NCI-H446 treated with DMSO at 0.1 percent for 48 hours (cell line): ENCODE measurements at places on chromosomes 6 and 20.

DNA sequence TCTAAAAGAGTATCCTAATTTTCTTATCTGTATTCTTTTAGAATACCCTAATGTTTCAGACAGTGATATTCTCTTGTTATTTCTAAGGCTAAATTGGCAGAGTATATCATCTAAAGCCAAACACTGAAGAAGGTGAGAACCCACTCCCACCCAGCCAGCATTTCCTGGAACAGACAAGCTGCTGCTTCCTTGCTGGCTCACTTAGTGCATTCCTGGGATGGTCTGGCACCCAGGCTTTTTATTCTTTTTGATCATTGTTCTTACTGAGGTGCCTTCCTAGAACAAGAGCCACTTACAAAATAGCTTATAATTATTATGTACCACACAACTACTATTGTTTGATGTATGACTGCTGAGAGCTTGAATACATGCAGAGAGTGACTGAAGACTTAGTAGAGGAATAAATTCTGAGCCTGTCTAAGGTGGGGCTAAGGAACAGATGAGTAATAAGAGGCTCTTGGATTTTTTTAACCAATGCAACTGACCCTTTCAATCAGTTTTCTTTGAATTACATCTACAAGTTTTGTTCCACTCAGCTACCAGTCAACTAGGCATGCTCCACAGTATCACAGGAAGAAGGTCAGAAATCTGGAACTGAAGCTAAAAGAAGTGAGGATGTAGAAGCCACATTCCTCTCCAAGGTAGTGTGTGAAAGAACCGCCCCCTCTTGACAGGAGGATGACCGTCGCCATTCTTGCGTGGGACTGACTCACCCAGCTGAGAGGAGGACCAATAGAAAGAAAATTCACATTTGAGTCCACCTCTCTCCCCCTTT lies 30.1 kb downstream of the PRPH2 start:
- no peak for DNase-seq

DNA sequence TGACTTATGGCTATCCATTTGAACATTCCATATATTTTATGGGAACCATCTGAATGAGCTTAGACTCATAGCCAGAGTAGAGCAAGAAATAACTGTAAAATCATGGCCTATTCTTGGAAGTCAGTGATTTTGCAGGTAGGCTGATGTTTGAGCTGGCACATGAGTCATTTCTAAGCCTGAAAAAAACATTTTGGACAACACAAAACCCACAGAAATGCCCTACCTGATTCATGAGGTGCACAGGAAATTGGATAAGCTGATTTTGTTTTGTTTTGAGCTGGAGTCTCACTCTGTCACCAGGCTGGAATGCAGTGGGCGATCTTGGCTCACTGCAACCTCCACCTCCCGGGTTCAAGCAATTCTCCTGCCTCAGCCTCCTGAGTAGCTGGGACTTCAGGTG lies 443.0 kb downstream of the PKHD1 start:
- no peak for DNase-seq

GRCh38 chr6:11760015-11760473 lies 18.6 kb downstream of the ADTRP start:
- no peak for DNase-seq

GRCh38 chr6:83113258-83113657 lies 45.8 kb downstream of the DOP1A start:
- DNase-seq, result no peak

DNA sequence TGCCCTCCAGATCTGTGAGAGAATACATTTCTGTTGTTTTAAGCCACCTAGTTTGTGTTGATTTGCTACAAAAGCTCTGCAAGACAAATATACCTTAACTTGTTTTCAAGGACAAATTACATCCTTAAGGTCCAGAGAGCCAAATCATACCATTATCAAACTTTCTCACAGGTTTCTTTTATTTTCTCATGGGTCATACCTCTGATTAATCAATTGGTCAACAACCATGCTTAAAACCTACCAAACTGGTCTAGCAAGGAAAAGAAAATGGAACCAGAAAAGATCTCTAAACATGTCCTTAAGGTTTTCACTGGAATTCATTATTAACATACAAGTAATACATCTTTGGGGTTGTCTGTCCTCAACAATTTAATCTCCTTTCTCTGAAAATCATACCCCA lies 535.0 kb downstream of the CD83 start:
- no peak for DNase-seq

DNA sequence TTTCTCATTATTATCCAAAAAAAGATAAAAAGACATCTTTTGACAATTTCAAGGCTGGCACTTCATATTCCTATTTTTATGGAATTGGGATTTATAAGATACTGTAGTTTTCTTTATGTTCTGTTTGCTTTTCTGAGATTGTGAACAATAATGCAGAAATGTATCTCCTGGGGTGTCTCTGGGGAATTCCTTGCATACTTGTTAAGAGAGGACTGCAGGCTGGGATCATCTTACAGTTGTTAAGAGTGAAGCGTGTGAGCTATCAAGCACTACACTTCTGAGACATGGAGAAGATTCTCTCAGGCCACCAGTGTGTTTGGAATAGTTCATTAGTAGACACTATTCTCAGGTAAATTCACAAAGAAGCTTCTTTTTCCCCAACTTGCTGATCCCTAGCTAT lies 963.3 kb upstream of the GJE1 start:
- DNase-seq, result no peak

- DNase-seq, result no peak
These were observed 50.7 kb downstream of the EFCAB8 start for GRCh38 chr20:32909451-32909850.

DNA sequence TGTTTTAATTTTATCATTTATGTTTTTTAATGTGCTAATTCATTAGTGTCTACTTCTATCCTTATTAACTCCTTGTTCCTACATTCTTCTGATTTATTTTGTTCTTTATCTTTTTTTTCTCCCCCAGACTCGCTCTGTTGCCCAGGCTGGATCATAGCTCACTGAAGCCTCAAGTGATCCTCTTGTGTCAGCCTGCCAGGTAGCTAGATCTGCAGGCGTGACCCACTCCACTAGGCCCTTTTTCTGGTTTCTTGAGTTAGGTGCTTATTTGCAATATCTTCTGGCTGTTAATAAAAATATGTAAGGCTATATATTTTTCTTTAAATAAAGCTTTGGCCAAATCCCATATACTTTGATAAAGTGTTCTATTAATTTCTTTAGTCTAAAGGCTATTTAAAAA lies 2.8 kb downstream of the TAF11 start:
- DNase-seq, result no peak

DNA sequence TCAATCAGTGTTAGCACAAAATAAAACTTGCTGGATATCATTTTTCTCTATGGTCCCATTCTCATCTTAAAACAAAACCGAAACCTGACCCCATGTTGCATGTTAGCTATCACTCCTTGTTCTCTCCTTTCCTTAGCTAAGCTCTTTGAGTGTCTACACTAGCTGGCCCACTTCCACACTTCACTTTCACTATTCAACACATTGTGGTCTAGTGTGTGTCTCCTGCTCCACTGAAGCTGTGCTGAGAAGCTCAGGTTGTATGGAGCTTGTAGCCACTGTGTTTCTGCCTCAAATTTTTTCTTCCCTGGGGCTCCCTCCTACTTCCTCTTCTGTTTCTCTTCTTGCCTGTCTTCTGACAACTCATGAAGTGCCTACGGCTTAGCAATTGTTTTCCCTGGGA lies 223.0 kb downstream of the NKAIN2 start:
- DNase-seq, result no peak

GRCh38 chr6:63859528-63859927 lies 223.9 kb downstream of the PHF3 start:
- no peak for DNase-seq

DNA sequence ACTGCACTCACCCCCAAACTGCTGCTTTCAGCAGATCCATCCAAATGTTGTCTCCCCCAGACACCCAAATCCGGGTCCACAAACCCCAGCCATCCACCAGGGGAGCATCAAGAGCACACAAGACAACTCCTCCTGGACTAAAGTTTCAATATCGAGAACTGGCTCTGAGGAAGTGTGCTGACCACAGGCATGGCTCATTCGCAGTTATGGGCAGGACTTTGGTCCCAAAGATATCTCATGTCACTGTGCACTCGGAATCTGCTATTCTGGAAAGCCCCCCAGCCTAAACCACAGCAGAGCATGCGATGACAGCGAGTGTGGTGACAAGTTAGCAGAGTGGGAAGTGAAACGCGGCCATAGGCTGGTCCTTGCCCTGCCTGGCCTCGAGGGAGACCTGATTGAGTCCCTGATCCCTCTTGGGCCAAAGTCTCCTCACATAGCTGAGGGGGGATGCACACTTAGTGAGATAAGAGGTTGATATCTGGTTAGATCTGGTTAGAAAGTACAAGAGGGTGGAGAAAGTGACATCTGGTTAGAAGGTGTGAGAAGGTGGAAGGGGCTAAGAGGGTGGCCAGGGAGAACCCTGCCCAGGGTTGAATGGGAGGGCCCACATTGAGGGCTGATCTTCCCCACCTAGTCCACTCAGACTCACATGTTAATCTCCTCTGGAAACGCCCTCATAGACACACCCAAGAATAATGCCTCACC lies 149.7 kb downstream of the MRPL14 start:
- no peak for DNase-seq

DNA sequence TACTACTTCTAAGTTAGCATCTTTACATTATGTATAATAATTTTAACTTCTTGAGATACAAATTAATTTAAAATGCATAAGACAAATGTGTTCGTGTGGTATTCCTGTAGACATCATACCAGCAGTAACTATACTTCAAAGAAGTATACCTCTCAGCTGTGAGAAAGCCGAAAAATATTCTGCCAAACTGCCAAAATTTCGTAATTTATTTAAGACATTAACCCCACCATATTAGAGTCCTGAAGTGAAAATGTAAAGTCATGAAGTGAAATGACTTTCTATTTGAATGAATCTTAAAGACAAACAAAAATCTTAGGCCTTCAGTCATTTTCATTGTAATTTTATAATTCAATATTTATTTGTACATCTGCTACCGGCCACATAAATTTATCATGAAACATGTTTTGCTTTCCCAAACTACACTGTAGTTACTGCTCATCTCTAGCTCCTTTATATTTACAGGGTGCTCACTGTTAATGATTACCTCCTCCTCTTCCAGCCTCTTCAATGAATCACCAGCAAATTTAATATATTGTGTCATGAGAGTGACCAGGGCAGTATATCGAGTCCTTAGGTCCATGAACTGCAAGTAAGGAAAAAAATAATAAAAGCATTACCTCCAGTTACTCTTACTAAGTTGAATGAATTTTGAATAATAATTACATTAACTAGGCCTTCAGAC lies 18.5 kb downstream of the DST start:
- no peak for DNase-seq

- DNase-seq, result no peak
These were observed 443.8 kb downstream of the BCKDHB start for GRCh38 chr6:80550281-80550680.

DNA sequence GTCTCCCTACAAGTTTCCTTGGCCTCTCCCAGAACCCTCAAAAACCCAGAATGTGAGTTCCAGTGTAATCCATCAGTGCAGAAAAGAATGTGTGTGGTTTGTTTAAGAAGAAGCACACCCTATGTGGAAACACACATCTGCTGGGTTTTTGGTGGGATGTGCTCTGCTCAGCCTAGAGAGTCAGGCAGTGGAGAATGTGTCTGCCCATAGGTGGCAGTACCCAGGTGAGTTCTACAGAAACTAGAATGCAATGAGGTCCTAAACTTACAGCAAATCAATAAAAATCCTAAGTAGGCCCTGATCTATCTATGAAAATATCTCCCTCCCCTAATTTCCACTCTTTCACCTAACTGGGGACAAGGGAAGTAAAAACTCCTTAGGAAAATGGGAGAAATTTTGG lies 437.3 kb downstream of the DHX35 start:
- DNase-seq, result no peak

- DNase-seq, result no peak
These were observed 6.2 kb downstream of the SLC12A5 start for GRCh38 chr20:46035253-46035652.

- DNase-seq, result no peak
These were observed 443.1 kb upstream of the ID4 start for GRCh38 chr6:19394051-19394450.

GRCh38 chr6:15400572-15401004 lies 154.7 kb downstream of the JARID2 start:
- DNase-seq, result no peak

GRCh38 chr6:113587078-113587699 lies 270.0 kb upstream of the MARCKS start:
- no peak for DNase-seq

- DNase-seq, result no peak
These were observed 311.6 kb downstream of the QKI start for GRCh38 chr6:163726037-163726695.

- DNase-seq, result no peak
These were observed 38.7 kb downstream of the UQCC2 start for GRCh38 chr6:33672808-33673207.

DNA sequence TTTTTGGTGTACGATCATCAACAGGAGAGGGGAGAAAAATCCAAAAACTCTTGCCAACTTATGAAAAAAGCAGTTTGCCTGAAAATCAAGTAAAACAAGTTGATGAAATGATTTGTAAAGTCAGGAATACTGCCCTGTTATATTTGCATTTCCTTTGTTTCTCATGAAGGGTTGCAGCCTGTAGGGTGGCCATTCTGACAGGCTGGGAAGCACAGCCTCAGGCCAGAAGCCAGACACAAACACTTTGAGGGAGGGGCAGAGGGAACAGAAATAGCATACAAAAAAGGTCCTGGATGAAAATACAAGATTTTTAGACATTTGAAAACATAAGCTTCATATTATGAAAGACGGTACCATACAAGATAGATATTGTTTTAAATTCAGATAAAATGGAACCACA lies 109.8 kb downstream of the DTNBP1 start:
- no peak for DNase-seq

GRCh38 chr6:164897523-164898235 lies 411.7 kb downstream of the C6orf118 start:
- no peak for DNase-seq

DNA sequence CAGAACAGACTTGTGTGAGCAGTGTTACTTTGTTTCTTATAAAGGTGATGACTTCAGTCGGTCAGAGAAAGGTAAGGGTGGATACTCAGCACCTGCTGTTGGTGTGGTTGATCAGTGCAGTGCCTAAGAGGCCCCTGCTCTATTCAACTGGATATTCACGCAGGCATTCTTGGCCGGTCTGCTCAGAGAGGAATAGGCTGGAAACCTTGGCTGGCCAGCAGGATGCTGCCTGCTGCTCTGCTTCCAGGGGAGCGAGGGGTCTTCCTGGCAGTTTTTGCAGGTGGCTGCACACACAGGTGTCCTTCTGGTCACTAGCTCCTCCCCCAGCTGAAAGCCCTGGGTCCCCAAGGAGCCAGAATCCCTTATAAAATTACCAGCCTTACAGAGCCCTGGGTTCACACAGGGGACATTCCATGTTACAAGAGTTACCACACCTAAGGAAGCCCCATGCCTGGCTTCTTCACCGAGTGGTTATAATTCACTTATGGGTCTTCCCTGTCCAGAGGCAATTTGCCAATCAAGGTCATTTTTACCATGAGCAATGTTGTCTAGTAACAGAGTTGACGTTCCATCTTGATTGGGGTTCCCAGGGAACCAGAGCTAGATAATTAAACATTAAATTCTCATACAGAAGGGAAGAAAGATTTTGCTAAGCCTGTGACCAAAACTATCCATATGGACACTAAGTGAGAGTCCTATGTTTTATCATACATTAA lies 16.4 kb downstream of the SYNJ2 start:
- no peak for DNase-seq

GRCh38 chr6:111614833-111615582 lies 9.3 kb upstream of the TRAF3IP2 start:
- no peak for DNase-seq

- DNase-seq, result no peak
These were observed 51.1 kb upstream of the SLC24A3 start for GRCh38 chr20:19161336-19161735.

GRCh38 chr6:11798538-11798937 lies 19.9 kb upstream of the ADTRP start:
- no peak for DNase-seq
